ENCODE measurements at places on chromosomes 2 and 18.

DNA sequence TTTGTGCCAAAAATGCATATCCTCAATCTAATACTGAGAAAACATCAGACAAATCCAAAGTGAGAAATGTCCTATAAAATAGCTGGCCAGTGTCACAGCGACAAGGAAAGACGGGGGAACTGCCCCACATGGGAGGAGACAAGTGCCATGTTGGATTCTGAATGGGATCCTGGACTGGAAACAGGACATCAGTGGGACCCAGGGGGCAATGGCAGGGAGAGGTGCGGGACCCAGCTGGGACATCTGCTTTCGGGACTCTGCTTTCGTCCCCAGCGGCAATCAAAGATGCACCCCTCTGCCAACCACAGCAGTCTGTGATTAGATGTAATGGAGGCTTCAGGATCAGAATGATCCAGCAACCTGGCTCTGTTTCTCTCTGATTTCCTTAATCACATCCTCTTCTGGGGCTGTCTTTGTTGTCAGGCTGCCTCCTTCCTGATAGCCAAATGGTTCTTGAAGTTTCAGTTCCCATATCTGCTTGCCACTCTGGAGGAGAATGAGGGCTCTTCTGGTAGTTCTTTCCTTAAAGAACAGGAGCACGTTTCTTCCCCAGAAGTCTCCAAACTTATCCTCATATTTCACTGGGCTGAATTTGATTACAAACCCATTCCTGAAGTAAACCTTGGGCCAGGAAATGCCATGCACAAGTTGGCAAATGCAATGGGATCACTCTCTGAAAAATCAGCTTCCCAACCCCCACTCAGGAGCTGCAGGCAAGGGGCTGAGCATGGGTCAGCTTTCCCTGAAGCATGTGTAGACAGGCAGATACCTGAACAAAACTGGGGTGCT, 13.6 kb upstream of the PROC start:
- DNase-seq = no peak

- DNase-seq = no peak
Observed at GRCh38 chr2:28809927-28810326, 707 bp upstream of the SPDYA start.

DNA sequence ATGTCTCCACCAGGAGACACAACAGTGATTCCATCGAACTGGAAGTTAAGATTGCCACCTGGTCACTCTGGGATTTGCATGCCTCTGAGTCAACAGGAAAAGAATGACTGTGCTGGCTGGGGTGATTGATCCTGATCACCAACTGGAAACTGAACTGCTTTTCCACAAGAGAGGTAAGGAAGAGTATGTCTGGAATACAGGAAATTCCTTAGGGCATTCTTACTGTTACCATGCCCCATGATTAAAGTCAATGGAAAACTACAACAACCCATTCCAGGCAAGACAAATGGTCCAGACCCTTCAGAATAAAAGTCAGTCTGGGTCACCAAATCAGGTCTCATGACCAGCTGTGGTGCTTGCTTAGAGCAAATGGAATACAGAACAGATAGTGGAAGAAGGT, 12.0 kb upstream of the DDX1 start:
- no peak for DNase-seq

GRCh38 chr2:47525167-47525566, 122.2 kb downstream of the MSH2 start:
- no peak for DNase-seq

- no peak for DNase-seq
Observed at GRCh38 chr2:31141443-31142085, 3.3 kb upstream of the GALNT14 start.

GRCh38 chr2:154638783-154639182, 59.7 kb upstream of the KCNJ3 start:
- DNase-seq = no peak

DNA sequence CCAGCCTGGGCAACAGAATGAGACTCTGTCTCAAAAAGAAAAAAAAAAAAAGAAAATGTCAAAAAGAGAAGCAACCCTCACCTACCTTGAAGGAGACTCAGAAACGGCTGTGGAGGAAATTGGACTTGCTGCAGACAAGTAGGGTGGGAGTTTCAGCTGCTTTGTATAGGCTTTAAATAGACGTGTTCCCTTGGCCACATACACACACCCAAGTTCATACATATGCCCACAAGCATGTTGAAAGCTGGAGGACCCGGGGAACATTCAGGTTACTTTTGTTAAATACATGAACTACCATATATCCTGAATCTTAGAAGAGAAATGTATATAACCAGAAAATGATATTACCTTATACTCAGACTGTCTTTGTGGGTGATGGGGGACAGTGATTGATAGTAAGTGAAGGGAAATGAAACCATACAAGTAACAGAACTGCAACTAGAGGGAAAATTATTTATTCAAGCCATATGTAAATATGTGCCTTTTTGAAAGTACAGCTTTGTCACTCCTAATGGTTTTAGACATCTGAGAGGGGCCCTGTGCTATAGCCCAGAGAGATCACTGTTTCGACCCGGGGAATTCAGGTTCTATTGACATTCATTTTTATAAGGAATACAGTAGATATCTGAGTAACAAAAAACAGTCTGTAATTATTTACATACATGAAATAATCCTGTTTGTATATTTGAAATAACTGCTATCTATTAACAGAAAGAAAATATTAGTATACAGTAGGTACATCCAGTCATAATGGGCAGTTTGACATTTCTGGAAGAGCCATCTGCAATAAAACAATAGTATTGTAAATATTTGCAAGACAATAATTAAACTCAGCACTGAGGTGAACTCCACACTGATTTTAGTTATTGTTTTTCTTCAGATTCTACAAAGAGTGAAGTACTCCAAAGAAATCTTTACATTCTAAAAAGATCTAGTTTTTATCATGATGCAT, 48.0 kb upstream of the TGIF1 start:
- DNase-seq = no peak

DNA sequence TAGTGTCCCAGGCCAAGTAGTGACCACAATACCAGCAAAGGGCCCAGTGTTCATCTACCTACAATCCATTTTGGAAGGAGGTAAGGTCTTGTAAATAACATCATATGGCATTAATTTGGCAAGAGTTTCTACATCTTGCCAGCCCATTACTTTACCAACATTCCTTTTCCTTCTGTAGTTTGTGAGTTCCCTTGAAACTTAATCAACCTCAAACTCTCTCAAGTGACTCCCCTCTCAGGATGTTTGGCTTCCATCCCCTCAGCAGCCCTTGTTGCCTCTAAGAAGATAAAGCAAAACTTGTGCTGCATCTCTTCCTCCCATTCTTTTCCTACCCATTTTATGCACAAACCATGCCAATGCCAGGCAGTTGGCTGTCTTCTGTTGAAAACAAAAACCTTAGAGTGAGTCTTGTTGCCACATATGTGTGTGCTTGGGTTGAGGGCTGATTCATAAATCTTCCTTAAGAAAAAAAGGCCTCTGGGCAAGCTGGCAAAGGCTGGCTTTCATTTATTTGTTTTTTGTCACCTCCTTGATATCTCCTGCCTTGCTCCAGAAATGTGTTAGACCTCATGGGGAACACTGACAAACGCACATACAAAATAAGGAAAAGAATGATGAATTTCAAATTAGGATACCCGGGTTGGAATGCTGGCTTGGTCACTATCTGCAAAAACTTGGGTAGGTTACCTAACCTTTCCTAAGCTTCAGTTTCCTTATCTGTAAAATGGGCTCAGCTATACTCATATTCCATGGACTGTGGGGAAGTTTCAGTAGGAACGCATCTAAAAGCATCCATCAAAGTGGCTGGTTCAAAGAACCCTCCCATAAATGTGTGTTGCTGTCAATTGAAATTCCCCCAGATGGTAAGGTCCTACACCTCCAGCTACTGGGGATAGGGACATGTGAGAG, 29.4 kb upstream of the ST3GAL5 start:
- DNase-seq = no peak

GRCh38 chr2:60391649-60392375, 161.6 kb downstream of the BCL11A start:
- no peak for DNase-seq

- DNase-seq = no peak
Observed at GRCh38 chr2:60676706-60677330, 79.2 kb upstream of the PAPOLG start.

DNA sequence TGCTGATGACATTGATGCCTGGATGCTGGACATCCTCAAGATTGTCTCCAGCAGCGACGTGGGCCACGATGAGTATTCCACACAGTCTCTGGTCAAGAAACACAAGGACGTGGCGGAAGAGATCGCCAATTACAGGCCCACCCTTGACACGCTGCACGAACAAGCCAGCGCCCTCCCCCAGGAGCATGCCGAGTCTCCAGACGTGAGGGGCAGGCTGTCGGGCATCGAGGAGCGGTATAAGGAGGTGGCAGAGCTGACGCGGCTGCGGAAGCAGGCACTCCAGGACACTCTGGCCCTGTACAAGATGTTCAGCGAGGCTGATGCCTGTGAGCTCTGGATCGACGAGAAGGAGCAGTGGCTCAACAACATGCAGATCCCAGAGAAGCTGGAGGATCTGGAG, 94.1 kb upstream of the EML6 start:
- no peak for DNase-seq

- no peak for DNase-seq
Observed at GRCh38 chr2:158781353-158781961, 13.7 kb upstream of the DAPL1 start.

GRCh38 chr2:152542995-152543481, 174.2 kb downstream of the PRPF40A start:
- DNase-seq = no peak

GRCh38 chr2:175048275-175048674, 43.1 kb upstream of the CHN1 start:
- no peak for DNase-seq

GRCh38 chr2:69089266-69089665, 76.3 kb downstream of the ANTXR1 start:
- no peak for DNase-seq

DNA sequence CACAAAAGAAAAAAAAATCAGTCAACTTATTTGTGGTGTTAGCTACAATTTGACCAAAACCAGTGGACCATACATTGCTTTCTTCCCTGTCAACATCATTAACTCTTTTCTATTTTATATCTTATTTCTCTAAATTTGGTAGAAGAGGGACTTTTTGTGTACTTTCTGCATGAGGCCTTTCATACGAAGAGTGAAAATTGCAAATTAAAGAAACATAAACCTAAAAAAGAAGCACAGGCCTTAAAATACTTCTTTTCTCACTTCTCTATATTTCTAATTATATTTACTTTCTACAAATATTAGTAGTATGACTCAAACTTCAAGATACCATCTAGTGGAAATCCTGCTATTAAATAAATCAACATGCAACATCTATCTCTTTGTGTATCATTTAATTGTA, 1073.4 kb upstream of the ZEB2 start:
- DNase-seq = no peak

DNA sequence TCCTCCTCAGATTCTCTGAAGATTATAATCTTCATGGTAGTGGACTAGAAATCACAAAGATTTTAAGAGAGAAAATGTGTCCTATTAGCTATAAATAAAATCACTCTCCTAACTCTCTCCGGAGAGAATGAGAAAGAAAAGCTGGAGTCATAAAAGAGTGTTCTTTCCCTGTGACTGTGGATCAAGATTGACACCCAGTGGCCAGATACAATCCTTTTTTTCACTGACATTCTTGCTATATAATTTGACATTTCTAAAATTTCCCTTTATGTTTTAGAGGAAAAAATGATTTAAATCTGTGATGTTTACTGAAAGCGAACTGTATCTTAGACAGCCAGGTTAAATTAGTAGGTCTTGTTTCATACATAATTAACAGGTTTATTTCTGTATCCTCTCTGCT, 35.4 kb upstream of the LRP2 start:
- DNase-seq = no peak

DNA sequence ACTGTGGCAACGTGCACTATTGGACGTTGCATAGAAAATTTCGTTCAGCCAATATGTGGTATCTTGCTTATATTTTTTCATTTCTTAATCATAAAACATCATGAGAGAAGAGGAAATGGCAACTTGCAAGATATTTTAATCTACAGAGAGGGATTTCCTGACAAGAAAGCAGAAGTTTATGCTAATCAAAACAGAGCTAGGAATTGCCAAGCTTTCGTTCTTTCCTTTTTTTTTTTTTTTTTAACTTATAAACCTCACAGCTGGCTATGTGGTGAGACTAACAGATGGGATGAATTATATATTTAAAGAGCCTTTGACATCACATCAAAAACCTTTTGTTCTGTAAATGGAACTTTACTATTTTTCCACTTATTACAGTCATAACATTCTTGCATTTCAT, 1136.9 kb upstream of the TMEFF2 start:
- no peak for DNase-seq

- no peak for DNase-seq
Observed at GRCh38 chr2:66437109-66437690, 2.3 kb downstream of the MEIS1 start.

GRCh38 chr2:143649226-143649740, 520.1 kb downstream of the ARHGAP15 start:
- DNase-seq = no peak

GRCh38 chr2:41990688-41991087, 57.1 kb upstream of the PKDCC start:
- DNase-seq = no peak

GRCh38 chr2:223467196-223467595, 135.0 kb downstream of the SCG2 start:
- DNase-seq = no peak

DNA sequence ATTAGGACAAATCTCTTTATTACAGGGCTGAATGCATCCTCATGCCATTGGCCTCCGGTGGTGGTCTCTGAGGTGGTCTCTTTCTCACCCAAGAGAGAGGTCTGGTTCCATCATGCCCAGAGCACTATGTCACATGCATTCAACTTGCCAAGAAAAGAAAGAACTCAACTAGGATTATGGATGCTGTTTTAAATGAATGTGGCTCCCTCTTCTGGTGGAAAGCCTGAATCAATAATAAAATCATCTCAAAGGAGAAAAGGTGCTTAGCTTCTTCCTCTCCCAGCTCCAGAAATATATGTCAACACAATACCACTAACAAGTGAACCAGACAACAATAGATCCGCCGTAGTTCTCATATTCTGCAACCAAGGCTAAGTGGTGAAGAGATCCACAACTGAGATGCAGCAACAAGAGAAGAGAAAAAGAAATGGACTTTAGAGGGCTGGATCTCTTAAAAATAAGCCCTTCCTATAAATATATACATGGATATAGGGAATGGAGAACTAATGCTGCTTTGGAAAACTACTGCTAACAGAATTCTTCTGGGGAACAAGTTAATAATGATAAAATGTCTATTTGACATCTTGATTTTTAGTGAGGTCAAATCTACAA, 396.8 kb downstream of the NCKAP5 start:
- DNase-seq = no peak

DNA sequence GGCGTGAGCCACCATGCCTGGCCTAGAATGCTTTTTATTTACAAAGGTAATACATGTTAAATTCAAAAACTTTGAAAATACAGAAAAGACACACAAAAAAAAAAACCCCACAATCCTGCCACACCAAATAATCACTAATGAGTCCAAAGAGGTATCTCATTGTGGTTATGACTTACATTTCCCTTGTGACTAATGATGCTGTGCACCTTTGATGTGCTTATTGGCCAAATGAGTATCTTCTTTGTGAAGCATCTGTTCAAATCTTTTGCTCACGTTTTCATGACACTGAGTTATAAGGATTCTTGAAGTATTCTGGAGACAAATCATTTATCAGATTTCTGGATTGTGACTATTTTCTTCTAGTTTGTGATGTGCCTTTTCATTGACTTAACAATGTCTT, 6.4 kb upstream of the NLRC4 start:
- DNase-seq = no peak

- no peak for DNase-seq
Observed at GRCh38 chr2:25566694-25567093, 106.7 kb downstream of the DTNB start.

GRCh38 chr2:174705321-174705720, 59.0 kb downstream of the CHRNA1 start:
- no peak for DNase-seq

Data from activated CD8-positive, alpha-beta memory T cell treated with anti-CD3 and anti-CD28 coated beads for 1 hour (primary cell).